ENCODE measurements at places on chromosomes 2 and 18.

DNA sequence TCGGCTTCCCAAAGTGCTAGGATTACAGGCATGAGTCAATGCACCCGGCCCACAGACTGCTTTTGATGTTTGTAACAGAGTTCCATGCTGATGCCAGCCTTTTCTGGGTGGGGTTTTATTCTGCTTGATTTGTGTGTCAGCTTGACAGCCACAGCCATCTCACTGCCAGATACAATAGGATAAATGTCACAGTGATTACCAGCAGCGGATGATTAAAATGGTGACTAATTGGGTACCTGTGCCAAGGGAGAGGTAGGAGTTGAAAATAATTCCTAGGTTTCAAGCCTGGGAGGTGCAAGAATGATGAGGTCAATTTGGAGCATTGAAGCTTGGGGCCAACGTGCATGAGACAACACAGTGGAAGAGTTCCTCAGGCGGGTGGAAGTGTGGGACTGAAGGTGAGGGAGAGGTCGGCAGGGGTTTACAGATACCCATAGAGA is 39.4 kb downstream of the SH2D6 start:
- no peak for DNase-seq

DNA sequence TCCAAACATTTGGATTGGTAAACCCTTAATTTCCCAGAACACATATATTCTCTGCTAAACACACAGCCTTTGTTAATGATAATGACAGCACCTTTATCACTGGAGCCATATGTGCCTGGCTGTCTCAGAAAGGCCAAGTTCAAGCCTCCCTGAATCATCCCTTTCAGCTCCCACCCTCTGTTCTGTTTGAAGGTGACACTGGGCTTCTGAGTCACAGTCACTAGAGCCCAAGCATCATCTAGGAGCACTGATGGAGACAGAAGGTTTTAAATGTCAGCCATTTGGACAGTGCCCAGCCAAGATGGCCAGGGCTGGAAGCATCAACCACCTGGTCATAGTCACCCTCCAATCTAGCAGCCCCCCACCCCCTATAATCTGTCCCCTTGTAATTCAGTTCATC is 80.6 kb downstream of the NRP2 start:
- DNase-seq = no peak

DNA sequence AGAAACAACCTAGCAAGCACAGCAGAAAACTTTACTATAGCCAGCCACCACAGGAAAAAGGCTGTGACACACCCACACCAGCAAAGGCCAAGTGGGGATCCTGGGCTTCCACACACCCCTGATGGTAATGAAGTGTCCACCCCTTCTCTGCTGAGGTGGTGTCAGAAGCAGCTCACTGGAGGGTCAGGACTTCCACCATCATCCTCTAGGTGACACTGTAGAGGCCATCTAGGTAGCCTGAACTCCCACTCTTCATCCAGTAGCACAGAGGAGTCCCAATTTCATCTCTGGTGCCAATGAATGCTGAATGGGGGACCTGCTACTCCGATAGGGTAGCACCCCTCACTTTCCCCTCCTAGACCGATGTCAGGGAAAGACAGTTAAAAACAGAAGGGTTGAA is 1544.4 kb downstream of the LRP1B start:
- peak; percentile 21 for DNase-seq

- no peak for DNase-seq
Measured at GRCh38 chr18:55552526-55553189, 35.3 kb downstream of the TCF4 start.

DNA sequence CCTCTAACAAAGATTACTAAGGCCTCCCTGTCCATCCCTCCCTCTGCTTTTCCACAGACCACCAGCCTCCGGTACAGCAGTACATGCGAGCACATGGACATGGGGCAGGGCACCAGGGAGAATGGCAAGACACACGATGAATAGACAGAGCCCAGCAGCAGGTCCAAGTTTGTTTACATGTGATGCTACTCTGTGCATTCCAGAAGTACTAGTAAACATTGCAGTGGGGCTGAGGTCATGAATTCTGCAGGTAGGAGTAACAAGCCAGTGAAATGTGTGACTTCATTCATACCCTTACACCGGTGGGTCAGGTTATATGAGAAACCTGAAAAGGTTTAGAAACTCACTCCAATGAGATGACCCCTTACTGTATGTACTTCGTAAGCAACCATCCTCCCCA is 205.7 kb downstream of the BCL11A start:
- no peak for DNase-seq

DNA sequence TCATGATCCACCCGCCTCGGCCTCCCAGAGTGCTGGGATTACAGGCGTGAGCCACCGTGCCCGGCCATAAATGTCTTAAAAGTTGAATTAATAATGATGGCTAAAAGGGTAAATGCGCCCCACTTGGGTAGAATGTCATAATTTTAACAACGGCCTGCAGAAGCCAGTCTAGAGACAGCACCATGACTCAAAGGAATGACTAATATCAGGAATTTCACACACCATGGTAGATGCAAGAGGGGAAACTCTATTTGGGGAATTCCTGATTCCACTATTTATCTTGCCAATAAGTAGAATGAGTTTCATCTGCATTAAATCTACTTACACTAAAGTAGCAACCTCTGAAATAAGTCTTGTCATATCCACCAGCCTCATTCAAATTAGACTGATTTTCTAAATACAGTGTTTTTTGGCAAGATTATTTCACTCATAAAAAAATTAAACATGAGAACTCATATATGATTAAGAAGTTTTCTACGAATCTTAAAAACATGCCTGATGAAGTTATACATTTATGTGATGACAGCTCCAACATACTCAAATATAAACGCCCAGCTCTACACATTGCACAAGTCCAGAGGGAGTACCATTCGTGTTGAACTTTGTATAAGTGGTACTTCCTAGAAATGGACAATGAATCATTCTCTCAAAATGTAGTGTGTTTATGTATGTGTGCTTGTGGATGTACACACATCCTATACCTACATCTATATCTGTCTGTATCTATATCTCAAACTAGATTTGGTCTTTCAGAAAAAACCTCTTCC is 309.7 kb downstream of the IRS1 start:
- peak; percentile 34 for DNase-seq

GRCh38 chr2:237624565-237624964 is 2.8 kb upstream of the LRRFIP1 start:
- DNase-seq = no peak

DNA sequence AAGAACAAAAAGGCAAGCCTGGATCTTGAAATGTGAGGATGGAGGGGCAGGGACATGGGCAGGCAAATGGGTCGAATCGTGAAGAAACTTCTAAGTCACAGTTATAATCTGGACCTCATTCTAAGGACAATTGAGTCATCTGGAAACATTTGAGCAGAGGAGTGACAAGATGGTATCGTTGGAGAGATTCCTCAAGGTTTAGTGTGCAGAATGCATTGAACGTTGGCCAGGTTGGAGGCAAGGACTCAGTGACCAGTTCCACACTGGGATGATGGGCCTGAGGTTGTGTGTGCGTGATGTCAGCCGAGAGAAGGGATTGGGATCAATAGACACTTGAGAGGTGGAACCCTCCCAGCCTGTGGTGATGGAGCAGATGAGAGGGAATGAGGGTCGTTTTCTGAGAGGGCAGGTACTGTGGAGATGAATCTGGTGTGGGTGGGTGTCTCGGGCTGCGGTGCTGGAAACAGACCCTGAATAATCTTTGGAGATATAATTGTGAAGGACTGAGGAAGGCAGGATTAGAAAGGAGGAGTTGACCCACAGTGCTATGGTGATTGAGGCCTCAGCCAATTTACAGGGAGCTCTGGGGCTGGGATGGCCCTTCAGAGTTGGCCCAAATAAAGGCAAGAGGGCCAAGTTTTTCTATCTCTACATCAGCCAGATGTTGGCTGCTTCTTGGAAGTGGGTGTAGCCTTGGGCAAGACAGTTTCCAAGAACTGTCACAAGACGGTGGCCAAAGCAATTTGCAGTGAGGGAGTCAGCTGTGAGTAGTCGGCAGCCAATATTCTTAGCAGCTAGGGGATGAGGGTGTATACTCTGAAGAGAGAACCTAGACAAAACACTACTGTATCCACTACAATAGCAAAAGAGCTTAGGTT is 5.8 kb upstream of the ZNF532 start:
- DNase-seq = no peak

DNA sequence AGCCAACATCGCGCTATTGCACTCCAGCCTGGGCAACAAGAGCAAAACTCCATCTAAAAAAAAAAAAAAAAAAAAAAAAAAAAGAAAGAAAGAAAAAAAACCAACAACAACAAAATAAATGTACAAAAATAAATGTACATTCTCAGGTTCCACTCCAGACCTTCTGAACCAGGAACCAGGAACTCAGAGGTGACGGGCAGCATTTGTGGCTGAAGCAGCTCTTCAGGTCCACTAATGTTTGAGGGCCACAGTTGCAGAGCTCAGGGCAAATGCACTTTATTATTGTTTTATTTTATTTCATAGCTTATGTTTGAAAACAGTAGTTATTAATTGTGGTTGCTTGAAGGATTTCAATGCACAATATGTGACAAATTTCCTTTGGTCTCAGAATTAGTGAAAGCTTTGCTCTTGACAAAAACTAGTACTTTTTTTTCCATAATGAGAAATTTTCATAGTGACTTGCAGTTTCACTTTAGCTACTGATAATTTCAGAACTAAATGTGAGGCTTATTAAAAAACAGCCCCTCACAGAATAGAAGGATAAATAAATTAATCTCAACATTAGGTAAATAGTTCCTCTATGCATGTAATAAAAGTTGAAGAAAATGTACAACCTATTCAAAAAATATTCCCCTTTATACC is 378.4 kb upstream of the SPHKAP start:
- no peak for DNase-seq

Data from HTR-8/SVneo (cell line).